T-helper 1 cell (primary cell): ENCODE measurements at places on chromosomes 16 and 17.

DNA sequence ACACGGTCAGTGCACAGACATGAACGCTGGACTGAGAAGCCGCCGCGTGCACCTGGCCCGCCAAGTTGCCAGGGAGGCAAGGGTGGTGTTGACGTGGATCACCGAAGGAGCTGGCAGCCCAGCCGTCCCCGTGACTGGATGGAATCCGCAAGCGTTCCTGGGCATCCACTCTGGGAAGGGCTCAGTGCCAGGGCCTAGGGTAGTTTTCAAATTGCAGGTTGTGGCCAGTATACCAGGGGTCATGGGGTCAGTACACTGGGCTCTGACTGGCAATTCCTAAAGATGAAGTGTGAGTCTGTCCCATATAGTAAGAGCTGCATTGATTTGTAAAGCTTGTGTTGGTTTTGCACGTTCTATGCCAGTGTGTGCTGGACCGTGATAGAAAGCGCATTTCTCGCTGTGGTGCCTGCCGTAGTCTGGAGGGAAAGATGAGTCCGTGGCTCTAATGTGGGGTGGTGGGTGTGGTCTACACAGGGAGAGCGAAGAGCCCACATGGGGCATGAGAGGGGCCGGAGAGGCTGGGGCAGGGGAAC is 21.1 kb upstream of the METRNL start:
- DNase-seq: no peak

- DNase-seq: peak; percentile 69
Measured at GRCh38 chr17:7296189-7296861, 1.9 kb upstream of the YBX2 start.

DNA sequence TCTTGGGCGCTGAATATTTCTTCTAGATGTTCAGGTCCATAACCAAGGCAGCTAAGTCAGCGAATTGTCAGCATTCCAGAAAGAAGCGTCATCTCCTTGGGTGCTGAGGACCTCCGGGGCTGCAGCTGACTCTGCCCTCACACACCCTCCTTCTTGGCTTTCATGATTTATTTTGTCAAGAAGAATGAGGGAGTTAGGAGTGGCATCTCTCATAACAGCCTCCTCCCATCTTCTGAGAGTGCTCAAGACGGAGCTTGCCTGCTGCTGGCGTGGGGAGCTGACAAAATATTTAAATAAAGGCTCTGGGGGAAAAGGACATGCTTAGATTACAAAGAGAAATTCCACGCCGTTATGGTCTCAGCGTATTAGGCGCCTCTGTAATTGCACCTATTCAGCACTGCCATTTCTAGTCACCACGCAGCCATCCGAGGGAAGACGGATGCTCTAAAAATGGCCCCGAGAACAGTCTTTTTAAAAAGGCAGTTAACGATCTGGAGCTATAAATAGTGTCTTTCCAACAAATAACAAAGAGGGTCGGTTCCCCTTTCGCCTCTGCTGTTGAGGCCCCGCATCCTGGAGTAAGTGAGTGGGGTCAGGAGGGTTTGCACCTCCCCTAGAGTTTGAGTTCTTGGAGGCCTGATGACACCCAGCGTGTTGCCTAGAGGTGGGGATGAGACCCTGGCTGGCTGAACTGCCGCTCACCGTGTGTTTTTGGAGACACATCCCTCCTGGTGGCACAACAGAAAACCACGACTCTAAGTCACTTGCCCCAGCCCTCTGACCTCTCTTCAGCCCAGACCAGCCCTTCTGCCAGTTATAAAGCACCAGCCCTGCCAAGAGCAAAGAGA is 187.0 kb downstream of the CCDC182 start:
- no peak for DNase-seq

DNA sequence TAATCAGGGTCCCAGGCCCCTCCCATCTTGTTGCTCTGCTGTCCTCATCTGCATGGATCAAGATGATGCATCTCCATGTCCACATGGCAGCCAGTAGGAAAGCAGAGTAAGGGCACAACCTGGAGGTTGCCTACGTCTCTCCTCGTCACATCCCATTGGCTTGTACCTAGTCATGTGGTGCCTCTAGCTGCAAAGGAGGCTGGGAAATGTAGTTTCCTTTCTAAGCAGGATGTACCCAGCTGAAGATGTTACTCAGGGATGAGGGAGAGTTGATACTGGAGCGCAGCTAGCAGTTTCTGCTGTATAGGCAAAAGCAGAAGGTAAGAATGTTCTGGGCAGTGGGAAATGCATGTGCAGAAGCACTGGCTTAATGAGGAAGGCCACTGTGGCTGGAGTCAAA is 20.8 kb downstream of the ABCC1 start:
- DNase-seq: no peak
